Smooth muscle cell of the brain vasculature (primary cell): ENCODE measurements at places on chromosomes 12 and 14.

DNA sequence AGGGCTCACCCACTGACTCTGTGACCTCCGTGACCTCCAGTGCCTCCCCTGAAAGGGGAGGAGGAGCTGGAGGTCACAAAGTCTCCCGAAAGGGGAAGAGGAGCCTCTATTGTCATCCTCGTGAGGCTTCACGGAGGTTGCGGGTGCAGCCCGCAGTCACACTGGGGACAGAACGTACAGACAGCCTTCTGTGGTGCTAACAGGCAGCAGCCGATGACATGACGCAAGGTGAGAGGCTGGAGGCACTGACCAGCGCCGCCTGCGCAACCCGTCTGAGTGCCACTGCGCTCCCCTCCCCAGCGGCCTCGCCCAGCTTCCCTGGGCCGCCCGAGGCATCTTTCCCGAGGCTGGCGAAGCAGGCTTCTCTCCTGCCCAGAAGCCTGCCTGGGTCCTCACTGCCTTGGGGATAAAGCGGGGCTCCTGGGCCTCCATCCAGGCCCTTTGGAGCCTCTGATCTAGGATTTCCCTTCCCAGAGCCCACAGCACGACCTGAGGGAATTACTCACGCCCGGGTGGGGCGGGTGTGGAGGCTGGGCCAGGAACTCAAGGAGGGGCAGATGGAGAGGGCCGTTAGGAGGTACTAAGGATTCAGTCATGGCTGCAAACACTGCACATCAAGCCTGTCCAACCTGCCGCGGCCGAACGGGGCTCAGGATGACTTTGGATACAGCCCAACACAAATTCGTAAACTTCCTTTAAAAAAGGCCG is 12.3 kb upstream of the LBHD2 start:
- DNase-seq, result no peak

DNA sequence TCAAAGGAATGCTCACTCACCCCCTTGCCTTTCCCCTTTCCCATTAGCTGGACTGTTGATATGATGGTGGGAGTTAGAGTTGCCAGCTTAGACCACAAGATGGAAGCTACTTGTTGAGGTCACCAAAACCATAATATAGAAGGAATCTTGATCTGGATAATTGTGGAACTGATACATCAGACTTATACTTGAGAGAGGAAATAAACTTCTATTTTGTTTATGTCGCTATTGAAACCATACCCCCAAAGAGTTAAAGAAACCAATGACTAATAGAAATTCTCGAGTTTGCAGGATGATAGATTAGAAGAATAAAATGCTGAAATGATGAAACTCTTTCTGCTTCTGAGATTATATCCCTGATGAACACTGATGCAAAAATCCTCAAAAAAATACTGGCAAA is 37.9 kb downstream of the TDG start:
- DNase-seq, result no peak

DNA sequence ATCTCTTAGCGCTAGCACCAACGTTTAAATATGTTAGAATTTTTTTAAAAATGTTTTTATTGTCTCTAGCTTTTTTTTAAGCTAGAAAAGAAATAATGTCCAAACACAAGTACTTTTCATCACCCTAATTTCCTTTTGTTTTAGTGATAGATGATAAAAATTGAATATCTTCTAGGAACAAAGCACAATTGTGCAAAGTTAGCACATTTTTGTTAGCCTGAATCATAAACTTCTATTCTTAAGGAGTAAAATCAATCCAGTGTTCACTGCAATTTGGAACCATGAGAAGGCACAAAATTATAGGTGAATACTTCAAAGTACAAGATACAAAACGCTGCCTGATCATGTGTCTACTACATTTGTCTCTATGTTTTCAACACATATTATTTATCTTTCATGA is 408.5 kb upstream of the RPL10L start:
- no peak for DNase-seq

DNA sequence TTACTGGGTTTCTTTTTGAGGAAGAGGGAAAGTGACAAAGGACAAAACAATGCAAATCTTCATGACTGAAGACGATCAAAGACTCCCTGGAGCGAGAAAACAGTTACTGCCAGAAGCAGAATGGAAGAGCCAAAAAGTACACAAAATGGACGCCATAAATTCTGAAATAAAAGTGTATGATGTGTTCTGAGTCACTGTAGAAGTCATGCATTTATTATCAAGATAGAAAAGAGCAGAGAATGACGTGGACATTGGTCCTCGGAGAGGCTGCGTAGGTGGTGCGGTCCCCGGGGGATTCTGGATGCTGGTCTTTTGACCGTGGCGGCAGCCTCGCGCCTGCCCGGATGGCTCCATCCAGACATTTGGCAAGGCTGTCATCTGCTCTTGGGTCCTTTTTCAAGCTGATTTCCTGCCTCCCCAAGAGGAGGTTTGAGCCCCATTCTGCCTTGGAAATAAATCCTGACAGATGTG is 52.8 kb downstream of the C14orf132 start:
- DNase-seq, result no peak

DNA sequence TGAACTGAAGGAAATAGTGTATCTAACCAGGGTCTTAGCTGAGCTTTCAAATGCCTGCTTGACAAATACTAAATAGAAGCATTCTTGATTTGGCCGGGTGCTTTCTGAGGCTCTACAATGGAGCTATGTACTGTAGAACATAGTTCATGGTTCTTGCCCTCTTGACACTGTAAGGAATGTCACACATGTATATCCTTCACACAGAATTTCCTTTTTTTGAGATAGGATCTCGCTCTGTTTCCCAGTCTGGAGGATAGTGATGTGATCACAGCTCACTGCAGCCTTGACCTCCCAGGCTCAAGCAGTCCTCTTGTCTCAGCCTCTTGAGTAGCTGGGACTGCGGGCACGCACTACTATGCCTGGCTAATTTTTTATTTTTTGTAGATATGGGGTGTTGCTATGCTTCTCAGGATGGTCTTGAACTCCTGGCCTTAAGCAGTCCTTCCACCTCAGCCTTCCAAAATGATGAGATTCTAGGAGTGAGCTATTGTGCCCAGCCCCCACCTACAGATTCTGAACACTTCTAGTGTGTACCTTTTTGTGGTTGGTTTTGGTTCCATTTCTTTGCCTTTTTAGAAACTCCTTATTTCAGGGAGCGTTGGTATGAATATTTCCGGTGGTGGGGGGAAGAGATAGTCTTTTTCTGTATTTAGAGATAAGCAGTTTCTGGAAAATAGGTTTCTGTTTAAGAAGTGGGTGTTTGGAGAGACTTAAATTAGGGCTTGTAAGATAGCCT is 4.2 kb downstream of the MLXIP start:
- no peak for DNase-seq

DNA sequence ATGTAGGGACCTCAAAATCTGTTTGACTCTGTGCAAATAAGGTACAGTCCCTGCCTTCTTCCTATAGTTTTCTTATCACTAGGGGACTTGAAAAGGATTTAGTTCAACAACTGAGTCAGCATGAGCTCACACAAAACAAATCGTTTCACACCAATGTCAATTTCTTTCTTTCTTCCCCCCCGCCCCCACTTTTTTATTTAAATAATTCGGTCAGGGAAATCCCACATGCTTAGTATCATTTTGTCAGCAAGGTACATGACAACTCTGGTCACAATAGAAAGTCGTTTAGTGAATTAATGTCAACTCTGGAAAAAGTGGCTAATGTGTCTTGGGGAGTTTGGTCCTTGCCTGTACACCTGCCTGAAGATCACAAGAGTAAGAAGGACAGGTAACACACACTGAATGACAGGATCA is 232.2 kb upstream of the PLEKHG7 start:
- DNase-seq, result no peak

DNA sequence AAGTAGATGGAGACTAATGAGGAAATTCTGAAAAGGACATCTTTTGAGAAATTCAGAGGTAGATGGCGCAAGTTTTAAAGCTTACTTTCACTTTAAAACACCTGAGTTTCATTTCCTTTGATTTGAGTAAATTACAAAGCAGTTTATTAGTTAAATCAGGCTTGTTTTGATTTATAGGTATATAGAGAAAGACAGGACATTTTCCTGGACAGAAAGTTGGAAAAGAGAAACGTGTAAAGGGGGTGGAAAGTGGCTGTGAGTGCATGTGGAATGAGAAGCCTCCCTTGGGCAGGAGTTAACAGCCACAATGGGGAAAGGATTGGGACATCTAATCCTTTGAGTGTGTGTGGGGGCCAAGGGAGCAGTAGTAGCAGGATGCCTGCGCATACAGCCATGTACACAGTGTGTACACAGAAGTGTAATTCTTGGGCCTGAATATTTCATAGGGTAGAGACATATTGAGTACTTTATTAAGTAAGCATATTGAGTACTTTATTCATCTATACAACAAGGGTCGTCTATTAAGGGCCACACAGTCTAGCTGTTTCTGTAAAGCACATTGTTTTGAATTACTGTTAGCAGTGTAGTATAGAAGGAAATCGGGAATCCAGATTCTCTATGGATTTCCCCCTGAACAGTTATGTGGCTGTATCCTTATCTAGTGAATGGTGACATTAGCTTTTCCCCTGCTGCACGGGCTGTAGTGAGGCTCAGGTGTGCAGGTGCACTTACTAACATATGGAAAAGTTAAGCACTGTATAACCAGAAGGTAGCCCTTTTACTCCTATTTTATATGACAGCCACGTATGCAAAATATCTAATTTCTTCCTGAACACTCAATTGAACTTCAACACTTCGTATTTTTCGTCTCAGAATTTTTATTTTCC is 19.1 kb downstream of the MARK3 start:
- no peak for DNase-seq

DNA sequence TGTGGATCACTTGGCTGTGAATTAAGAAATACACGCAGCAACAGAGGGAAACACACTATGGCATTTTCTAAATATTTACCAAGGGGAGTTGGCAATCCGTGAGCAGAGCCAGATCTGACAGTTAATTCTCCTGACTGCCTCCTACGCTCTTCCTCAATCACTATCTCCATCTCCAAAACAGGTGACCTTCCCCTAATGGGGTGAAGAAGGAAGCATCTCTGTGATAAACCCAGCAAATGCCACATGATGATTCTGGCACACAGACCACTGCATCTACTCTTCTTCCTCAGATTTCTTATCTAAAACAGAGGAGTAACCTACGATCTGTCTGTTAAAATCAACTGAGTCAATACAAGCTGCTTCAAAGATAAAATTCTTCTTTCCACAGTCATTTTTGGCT is 4.4 kb downstream of the SPTB start:
- no peak for DNase-seq

DNA sequence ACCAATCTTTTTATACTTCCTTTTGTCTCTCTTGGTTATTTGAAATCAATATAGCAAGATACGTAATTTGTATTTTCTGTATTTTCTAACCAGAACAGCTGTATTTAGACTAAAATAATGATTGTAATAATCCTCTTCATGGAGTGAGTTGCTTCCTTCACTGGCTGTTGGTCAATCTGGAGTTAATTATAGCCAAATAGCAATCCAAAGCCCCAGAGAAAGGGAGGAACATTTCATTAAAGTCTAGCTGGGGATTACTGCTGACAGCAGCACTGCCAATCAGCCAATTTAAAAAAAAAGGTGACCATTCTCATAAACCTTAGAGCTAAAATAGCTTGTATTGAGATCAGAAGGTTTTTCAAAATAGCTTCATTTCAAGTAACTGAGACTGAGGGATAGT is 118.0 kb downstream of the TRHDE start:
- DNase-seq, result no peak

- DNase-seq, result no peak
Measured at GRCh38 chr14:74524076-74524811, 30.7 kb downstream of the ISCA2 start.

GRCh38 chr12:73731658-73732057 is 806.0 kb upstream of the ATXN7L3B start:
- no peak for DNase-seq

DNA sequence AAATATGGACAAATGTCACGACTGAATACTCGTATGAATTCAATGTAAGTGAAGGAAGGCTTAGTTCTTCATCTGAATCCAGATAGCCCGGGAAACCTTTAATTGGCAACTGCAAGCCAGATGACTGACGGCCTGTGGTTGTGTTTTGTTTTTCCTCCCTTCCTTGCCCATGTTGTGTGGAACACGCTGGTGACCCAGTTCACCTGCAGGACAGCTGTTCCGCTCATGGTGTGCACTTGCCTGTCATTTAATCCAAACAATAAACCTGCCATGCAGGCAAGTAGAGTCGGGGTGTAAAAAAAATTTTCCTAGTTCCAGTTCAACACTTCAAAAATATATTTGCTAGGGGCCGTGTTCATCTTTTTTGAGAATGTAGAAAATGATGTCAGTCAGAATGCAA is 88.0 kb downstream of the TMEM132D start:
- DNase-seq, result no peak

DNA sequence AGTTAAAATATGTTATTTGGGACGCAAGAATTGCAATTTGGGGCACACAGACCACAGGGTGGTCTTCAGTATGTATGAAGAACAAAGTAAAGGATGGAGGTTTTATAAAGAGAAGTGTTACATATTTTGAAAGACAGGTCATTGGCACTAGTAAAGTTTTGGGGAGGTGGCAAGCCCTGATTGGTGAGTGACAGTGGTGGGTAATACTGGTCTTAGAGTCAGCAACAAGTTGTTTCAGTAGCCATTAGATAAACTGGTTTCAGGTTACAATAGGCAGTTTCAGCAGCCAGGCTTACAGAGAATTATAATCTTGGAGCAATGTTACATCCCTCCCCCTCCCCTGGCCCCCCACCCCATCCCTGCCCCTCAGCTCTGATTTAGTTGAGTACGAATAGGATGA is 17.5 kb downstream of the MARK3 start:
- no peak for DNase-seq

GRCh38 chr12:110373025-110373424 is 30.5 kb downstream of the ANAPC7 start:
- DNase-seq, result no peak

- no peak for DNase-seq
Measured at GRCh38 chr14:100871234-100872186, 32.0 kb downstream of the RTL1 start.

GRCh38 chr14:98605043-98605442 is 667.0 kb downstream of the BCL11B start:
- no peak for DNase-seq

DNA sequence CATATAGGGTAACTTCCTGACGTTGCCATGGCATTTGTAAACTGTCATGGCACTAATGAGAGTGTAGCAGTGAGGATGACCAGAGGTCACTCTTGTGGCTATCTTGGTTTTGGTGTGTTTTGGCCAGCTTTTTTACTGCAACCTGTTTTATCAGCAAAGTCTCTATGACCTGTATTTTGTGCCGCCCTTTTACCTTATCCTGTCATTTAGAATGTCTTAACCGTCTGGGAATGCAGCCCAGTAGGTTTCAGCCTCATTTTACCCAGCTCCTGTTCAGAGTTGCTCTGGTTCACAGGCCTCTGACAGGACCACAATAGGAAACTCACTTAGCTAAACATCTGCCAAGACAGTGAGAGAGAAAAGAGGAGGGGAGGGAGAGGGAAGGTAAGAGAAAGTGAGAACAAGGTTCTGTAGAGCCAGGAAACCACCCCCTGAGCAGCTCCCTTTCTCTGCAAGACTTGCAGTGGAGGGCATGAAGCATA is 64.8 kb upstream of the PLEKHG3 start:
- DNase-seq, result no peak

- no peak for DNase-seq
Measured at GRCh38 chr12:47886510-47887240, 18.1 kb downstream of the VDR start.

GRCh38 chr12:5047729-5048128 is 4.0 kb downstream of the KCNA5 start:
- DNase-seq, result no peak

GRCh38 chr12:51705450-51705849 is 114.4 kb downstream of the SCN8A start:
- DNase-seq, result no peak
